ENCODE measurements at places on chromosomes 1 and 21.

DNA sequence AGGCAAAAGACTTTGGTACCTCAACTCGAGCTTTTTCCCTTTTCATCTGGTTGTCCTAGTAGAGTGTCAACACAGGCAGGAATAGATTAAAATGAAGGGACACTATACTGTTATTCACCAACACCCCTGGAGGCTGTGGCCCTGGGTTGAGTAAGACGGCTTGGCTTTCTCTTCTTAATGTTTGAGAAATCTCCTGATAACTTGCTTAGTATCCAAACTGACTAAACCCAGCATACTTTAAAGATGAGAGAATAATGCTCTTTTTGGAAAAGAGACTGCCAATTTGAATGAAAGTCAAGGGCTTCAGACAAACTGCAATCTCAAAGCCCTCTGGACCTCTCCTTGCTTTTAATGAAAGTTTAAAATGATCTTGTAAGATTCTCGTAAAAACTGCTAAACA is 2.6 kb upstream of the SLC30A1 start:
- no peak for DNase-seq

DNA sequence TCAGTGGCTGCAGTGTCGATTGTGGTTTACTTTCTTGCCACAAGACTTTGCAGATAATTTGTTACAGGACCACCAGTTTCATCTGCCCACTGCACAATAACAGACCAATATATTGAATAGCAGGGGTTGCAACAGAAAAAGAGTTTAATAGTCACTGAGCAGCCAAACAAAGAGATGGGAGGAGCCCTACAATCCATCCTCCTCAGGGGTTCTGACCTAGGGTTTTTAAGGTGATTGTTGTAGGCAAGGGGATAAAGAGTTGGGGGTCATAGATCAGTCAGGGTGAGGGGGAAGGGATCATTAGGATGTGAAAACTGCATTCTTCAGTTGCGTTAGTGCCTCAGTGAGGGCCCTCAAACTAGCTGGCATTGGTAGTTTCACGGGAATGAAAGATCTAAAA is 110.7 kb upstream of the OLFM3 start:
- no peak for DNase-seq

DNA sequence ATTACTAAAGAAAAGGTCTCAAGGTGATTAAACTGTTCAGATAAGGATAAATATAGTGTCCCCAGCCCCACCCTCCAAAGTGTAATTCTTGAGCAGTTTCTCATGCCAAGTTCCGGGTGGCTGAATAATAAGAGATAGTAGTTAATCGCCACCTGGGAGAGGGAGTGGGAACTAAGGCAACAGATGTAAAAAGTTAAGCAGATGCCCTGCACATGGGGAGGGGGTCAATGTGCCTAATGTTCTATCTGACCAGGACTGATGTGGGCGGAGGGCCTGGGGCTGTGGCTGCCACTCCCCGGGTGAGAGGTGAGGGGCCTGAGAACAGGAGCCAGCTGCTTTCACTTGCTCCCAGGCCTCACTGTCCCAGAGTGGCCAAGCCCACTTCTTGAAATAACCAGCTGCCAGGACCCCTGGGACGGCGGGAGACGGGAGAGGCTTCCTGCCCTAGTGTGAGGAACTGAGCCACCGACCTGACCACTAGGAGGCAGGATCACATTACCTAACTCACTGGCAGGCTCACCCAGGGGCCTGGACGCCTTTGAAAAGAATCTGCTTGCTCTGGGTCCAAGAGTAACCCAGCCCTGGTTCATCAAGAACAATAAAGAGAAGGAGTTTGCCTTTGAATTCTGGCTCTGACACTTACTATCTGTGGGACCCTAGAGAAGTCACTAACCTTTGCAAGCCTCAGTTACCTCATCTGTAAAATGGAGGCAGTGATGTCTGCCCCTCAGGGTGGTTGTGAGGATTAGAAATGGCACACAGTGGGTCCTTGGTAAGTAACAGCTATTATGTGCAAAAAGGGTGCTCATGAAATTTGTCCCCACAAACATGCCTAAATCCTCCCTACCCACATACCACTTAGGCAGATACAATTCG is 179.2 kb downstream of the ATG4C start:
- DNase-seq = no peak

DNA sequence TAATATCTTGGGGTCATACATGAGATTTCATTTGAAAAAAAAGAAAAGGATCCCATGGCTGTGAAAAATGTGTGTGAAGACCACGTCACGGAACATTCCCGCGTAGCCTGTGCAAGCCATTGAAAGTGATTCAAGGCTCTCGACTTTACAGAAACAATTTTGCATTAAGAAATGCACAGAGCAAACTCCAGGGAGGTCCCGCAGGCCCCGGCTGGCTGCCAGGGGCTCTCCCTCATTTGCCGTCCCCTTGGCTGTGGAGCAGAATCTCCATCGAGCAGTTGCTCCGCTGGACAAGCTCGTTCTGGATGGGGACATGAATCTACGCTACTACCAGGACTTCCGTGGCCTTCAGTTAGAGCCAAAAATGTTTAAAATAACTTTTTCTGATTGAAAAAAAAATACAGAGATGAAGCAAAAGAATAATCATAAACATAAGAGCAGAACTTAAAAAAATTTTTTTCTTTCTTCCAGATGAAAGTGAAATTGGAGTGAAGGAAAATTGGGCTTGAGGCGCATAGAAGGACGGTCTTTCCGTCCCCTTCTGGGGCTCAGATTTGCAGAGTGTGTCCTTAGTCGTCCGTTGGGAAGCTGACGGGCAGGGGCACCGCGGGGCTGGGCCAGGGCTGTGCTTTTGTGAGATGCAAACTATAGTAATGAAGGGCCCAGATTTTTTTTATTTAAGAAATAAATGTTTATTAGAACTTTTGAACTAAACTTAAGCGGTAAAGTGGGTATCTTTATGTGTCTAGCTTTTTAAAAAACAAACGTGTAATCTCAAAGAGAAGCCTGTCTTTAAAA is 68.1 kb upstream of the ARHGEF16 start:
- no peak for DNase-seq

DNA sequence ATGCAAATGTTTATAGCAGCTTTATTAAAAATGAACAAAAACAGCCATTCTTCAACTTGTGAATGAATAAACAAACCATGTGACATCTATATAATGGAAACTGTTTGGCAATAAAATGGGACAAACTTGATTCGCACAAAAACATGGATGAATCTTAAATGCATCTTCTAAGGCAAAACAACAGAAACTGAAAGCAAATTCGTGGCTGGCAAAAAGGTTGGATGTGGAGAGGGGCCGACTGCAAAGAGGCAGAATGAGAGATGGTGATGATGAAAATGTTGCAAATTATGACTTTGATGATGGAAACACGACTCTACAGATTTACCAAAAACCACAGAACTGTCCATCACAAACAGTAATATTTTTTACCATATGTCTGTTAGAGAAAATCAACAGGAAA is 327.0 kb upstream of the NR5A2 start:
- DNase-seq = no peak

GRCh38 chr1:153976819-153977249 is 640 bp downstream of the JTB start:
- DNase-seq = no peak

DNA sequence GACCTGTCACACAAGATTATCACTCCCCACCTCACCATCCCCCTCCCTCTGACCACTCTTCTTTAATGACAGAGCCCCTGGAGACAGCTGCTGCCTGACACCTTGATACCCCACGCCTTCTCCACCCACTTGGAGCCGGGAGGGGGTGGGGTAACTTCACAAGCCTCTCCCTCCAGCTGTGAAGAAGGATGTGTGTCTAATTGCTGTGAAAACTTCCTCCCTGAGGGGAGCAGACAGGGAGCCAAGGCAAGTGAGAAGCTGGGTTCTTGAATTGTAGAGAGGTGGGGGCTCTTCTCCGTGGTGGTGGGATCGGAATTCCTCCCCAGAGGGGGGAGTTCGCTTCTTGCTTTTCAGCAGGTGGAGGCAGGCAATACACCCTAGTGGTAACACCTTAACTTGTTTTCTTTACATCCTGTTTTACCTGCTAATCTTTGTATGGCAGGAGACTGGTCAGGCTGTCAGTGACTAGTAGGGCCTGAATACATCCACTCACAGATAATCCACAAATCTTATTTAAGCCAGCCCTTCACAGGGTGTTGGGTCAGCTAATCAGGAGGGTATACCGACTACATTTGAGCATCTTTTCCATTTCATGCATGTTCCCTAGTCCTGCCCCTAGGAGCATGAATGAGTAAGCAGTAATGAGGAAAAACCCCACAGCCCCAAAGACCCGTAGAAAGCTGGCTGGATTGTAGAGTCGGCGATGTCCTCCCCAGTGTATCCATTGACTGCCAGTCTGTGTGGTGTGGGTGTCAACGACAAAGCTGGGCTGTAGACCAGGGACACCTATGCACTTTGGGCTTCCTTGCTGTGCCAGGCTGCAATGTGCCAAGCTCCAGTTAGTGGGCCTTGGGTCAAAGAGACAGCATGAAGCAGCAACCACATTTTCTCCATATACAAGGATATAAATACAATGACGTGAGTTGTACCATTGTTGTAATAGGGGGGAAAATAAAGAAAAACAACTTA is 57.3 kb downstream of the NFASC start:
- DNase-seq = no peak

DNA sequence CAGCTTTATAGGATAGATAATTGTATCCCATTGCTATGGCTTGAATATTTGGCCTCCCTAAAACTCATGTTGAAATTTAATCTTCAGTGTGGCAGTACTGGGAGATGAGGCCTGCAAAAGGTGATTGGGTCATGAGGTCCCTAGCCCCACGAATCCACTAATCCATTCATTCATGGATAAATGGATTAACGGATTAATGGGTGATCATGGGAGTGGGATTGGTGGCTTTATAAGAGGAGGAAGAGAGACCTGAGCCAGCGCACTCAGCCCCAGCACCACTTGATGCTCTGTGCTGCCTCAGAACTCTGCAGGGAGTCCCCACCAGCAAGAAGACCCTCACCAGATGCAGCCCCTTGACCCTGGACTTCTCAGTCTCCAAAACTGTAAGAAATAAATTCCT is 32.0 kb downstream of the S100A6 start:
- no peak for DNase-seq

GRCh38 chr1:243409284-243409683 is 153.4 kb downstream of the SDCCAG8 start:
- no peak for DNase-seq

DNA sequence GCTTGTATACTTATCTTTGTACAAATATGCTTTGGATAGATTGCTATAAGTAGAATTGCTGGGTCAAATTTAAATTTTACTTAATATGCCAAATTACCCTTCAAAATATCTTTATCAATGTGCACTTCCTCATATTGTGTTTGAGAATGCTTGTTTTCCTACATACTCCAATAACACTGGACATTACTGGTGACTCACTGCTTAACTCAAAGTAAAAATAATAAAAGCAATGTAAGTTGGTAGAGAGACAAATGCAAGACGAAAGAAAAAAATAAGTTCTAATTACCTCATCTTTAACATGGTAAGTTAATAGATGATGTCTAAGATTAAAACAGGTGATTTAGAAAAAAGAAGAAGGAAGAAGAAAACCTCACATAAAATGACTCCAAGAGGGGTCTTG is 7.9 kb upstream of the SH3GLB1 start:
- DNase-seq = no peak

- DNase-seq = no peak
Observed at GRCh38 chr21:31780944-31781343, 49.0 kb upstream of the SCAF4 start.

DNA sequence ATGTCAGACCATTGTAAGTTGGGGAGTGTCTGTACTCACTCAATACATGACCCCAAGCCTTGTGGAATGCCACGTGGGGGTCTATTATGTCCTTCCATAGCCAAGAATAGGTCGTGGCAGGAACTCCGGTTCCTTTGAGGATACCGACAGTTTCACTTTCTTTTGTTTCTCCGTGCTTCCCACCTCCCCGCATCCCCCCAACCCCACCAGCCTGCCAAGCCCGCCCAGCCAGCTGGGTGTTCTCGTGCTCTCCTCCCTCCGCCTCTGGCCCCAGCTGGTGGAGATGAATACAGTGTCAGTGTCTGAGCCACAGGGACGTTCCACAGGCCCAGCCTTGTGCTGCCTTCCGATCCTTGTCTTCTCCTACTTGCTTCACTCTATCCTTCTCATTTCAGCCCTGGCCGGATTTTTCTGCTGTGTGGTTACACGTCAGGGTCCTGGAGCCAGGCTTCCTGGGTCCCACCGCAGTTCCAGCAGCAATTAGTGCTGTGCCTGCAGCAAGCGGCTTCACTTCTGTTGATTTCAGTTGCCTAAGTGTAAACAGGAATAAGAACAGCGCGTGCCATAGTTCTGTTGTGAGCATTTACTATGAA is 4.1 kb upstream of the AGTRAP start:
- DNase-seq = no peak

DNA sequence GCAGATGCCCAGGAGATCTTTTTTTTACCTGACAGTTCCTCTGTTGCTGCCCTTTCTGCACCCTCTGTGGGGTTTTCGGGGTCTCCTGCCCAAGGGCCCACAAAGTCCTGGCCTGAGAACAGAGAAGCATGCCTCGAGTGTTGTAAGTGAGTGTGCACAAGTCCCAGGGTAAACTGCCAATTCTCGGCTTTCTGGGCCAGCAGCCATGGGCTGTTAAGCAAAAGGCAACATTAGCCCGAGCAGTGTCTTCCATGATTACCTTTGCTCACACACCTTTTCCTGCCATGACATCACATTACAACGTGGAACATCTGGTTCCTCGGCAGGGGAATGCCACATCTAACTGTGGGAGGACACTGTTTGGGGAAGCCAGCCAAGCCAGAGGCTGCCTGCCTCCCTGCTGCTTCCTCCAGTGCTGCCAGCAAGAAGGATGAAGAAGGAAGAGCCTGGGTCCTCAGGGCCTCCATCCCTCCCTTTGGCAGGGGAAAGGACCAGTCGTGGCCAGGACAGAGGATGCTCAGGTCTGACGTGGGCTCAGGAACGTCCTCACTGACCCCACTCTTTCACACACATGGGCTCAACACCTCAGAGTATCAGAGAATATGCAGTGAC is 485.9 kb downstream of the OMA1 start:
- DNase-seq = no peak

- DNase-seq = peak; percentile 12
Observed at GRCh38 chr1:41862384-41863221, 56.1 kb downstream of the HIVEP3 start.

- DNase-seq = no peak
Observed at GRCh38 chr1:219798283-219799030, 129.9 kb downstream of the SLC30A10 start.

GRCh38 chr1:153790313-153790965 is 15.2 kb downstream of the SLC27A3 start:
- no peak for DNase-seq

- DNase-seq = no peak
Observed at GRCh38 chr1:76113446-76113845, 38.9 kb downstream of the ST6GALNAC3 start.

- no peak for DNase-seq
Observed at GRCh38 chr1:3575993-3576392, 35.3 kb downstream of the MEGF6 start.
